ENCODE measurements at places on chromosomes 1 and 21.
A peak's percentile ranks its signal among the peaks of the same experiment; 100 is the strongest.

GRCh38 chr1:67747671-67748546 is 62.9 kb downstream of the GADD45A start:
- DNase-seq: peak; percentile 39

DNA sequence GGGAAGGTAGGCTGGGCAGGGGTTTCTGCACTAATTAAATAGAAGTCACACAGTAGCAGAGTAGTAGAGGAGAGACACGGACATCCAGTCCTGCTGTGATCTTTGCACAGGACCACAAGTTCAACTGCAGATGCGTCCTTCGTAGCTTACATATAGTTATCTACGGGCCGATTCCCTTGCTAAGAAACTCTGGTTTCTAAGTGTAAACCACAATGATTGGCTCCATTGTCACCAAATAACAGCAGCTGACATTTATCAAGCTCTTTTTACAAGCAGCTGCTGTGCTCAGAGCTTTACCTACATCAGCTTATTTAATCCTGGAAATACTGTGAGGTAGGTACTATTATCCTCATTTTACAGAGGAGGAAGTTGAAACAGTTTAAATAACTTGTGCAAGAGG is 3.1 kb downstream of the SLC45A3 start:
- no peak for DNase-seq

DNA sequence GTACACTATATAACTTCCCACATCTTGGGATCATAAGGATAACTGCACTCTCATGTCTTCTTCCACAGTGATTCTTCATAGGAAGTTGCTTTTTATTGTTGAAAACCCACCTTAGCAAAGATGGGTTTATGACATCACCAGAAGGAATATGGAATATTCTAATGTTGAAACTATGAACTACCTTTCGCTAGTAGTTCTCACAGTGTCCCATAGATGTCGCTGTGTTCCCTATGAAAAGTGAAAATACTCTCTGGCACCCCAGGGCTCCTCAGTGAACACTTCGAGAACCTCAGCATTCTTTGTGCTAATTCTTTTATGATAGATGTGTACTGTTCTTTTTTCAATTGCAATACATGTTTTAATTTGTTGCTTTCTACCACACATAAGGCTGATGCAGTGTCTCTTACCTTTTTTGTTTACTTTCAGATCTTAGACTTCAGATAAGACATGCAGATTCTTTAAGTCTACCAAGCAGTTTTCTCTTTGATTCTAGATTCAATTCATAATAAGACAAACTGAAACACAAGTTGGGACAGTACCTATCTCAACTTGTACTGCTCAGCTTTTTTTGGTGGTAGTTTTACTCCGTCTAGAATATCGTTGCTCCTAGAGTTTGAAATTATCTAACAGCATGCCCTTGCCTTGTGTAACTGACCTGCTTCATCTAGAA is 90.8 kb downstream of the GTF2B start:
- DNase-seq: peak; percentile 64

DNA sequence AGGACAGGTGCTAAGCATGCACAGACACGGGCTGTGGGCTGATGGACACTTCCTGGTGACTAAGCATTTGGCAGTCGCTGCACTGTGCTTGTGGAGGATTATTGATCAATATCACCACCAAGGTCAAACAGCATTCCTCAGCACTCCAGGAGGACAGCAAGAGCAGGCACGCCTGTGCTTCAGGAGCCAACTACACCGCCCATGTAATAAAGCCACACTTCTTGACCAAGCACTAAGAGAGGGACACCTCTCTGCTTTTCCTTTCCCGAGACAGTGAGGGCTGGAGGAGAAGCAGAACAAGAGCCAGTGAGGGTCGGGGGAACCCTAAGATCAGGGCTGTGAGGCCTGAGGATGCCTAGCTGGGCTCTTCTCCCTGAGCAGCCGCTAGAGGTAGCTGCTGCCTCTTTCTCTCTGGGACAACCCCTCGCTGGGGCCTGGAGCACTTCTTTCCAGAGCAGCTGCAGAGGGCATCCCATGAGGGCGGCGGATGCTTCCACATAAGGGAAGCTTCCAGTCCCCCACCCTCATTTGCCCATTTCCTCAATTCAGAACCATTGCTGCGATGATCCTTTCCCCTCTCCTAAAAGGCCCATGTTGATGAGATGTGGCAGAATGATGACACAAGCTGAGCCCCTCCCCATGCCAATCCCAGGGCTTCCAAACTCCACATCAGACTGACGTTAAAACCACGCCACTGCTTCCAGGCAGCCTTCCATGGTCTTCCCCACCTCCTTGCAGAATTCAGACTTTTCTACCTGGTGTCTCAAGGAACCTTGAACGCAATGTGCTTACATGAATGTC is 19.1 kb downstream of the RAB7B start:
- DNase-seq: peak; percentile 47

GRCh38 chr1:167120899-167121298 is 27.0 kb downstream of the STYXL2 start:
- DNase-seq: no peak

DNA sequence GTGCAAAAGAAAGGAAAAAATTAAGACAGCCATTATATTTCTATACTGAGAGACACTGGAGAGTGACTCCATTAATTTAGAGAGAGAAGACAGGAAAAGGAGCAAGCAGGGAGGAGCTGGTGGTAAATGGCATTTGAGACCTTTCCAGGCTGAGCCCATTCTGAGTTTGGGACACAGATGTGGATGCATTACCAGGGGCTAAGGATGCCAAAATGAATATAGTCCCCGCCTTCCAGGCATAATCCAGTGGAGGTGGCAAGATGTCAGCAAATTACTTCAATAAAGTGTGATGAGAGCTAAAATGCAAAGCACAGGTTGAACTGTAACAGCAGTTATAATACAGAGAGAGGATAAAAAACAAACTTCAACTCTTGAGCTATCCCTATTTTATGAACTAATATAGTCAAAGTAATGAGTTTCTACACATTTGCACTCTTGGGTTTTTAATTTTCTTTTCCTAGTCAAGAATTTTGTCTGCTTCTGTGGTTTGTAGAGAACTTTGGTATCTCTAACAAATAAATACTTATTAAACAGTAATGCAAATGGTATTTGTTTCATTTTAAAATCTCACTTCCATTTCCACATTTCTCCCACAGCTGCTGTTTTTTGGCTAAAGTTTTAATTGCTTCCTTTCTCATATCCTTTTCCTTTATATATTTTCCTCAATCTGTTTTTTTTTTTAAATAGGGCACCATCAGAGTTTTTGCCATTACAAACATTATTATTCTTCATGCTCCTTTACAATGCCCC is 228.2 kb upstream of the KCNK2 start:
- DNase-seq: no peak

GRCh38 chr1:230109895-230110667 is 43.0 kb downstream of the GALNT2 start:
- no peak for DNase-seq

DNA sequence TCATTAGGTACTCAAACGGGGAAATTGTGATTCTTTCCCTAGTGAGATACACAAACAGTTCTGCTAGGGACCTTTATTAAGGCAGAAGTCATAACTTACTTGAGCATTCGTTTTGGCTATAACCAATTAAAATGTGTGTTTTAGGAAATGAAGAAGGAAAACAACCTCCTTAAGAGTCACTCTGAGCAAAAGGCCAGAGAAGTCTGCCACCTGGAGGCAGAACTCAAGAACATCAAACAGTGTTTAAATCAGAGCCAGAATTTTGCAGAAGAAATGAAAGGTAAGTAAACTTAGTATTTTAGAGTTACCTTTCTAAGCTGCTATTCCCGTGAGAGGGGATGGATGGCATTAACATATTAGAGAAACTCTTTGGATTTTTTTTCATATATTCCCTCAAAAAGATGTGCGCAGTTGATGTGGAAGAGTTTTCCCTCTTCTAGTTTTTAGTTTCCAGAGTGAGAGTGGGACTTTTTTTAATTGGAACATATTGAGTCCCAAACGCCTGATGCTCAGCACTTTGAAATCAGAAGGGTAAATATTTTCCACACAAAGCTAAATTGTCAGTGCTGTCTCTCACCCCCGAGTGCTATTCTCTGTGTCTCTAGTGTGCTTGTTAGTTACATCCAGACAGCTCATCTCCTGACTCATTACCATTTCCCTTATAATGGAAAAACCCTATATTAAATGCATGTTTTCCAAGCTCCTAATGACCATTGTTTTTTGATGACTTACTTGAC is 34.9 kb downstream of the CENPF start:
- peak; percentile 70 for DNase-seq

GRCh38 chr1:156881101-156881500 is 12.4 kb upstream of the PEAR1 start:
- DNase-seq: no peak

DNA sequence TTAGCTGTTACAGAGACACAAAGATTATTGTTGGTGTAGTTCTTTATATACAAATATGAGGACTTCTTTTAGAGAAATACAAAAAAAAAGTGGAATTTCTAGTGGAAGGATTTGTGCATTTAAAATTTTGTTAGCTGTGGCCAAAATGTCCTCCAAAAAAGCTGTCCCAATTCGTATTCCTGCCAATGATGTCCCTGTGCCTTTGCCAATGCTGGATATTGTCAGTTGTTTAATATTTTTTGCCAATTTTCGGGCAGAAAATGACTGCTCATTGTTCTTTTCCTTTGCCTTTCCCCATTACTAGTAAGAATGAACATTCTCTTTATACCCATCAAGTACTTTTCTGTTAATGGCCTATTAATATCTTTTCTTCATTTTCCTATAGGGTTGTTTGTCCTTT is 110.0 kb upstream of the HOOK1 start:
- DNase-seq: no peak

- DNase-seq: peak; percentile 92
These were observed 121.9 kb downstream of the KCNK1 start for GRCh38 chr1:233735847-233736246.

DNA sequence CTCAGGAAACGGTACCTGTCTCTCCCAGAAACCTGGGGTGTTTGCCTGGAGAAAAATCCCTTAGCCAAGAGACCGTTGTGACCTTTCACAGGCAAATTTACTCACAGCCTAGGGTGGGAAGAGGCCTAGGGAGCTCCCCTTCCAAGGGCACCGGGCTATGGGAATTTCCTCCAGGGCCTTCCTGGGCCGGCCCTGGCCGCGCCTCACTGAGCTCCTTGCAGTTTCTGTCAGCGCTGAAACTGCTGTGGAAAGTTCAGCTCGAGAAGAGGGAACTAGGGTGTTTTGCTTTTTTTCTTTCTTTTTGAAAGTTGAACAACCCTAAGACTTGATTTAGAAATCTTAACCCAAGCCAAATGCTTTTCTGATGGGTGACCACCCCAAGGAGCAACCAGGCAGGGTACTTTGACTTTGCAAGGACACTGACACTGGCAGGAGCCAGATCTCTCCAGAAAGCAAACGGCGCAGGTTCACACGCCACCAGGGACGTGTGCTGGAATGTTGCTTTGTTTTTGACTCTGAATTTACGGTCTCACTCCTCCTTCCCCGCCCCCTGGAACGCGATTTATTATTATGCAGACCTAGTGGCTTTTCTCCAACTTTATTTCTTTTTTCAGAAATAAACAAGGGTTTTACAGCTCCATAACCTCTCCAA is 229.6 kb upstream of the JUN start:
- DNase-seq: no peak

GRCh38 chr1:9558271-9558945 is 19.1 kb downstream of the SLC25A33 start:
- no peak for DNase-seq

DNA sequence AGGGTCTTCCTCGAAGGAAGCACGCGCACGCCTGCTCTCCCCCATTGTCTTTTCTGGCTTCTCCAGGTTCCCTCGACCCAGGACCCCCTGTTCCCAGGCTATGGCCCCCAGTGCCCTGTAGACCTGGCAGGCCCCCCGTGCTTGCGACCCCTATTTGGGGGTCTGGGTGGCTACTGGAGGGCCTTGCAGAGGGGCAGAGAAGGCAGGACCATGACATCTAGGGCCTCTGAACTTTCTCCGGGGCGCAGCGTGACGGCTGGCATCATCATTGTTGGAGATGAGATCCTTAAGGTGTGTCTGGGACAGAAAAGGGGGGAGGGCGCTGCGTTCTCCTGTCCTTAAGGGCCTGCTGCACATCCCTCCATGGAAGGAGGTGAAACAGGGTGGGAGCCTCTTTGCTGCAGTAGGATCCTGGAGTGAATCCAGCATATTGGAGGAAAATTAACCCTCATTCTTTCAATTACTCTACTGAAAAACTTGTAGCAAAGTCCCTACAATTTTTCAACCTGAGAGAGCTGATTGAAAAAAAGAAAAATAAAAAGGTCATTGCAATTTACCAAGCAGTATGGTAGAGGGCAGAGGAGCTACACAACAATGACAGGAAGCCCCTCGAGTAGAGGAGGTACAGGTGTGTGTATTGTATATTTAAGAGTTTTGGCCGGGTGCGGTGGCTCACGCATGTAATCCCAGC is 777 bp downstream of the FLAD1 start:
- DNase-seq: no peak

- no peak for DNase-seq
These were observed 16.8 kb upstream of the PTPRC start for GRCh38 chr1:198622001-198622400.

- DNase-seq: no peak
These were observed 30.6 kb downstream of the KCND3 start for GRCh38 chr1:111958851-111959250.

DNA sequence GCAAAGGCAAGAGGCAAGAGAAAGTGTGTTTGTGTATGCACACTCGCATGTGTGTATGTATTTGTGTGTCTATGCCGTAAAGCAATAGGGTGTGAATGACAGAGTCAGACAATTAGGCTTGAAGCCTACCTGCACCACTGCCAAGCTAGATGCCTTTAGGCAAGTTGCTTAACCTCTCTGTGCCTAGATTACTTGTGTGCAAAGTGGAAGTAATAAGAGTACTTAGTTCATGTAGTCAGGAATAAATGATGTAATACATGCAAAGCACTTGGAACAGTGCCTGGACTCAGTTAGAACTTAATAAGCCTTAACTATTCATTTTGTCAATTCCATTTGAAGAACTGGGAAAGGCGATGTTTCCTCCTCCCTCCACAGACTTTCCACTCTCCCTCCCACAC is 31.7 kb downstream of the LAMB3 start:
- peak; percentile 60 for DNase-seq

DNA sequence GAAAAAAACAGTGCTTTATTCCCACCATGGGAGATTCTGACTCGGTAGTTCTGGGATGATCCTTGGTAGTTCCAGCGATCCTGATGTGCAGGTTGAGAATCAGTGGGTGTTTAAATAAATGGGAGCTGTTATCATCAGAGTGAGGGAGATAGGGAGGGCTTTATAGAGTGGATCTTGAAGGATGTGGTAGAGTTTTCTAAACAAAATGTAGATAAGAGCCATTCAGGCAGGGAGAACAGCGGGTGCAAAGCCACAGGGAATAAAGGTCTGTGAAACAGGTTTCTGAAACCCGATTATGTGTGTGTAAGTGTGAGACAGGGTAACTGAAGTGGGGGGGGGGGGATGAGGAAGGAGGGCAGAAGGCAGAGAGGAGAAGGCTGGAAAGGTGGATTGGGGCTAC is 75.8 kb upstream of the ADAR start:
- DNase-seq: no peak

DNA sequence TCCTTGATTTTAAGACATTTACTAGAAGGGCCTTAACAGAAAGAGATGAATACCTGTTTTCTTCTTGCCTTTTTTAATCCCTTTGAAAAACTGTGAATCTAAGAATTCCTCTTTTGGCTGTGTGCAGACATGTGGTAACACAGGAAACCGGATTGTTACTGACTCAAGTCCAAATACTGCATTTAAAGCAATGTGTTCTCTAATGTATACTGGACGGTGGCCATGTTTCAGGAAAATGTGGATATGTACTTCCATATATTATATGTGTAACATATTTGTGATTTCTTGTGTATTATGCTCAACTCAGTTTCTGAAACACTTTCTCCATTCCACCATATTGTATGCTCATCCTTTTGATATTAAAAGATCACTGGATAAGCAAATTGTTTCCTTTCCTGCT is 185.1 kb downstream of the LRRC7 start:
- no peak for DNase-seq

- DNase-seq: no peak
These were observed 511.4 kb downstream of the AJAP1 start for GRCh38 chr1:5165762-5166161.
